DMS 273 treated with DMSO at 0.1 percent for 48 hours (cell line): ENCODE measurements at places on chromosomes 2 and 18.

DNA sequence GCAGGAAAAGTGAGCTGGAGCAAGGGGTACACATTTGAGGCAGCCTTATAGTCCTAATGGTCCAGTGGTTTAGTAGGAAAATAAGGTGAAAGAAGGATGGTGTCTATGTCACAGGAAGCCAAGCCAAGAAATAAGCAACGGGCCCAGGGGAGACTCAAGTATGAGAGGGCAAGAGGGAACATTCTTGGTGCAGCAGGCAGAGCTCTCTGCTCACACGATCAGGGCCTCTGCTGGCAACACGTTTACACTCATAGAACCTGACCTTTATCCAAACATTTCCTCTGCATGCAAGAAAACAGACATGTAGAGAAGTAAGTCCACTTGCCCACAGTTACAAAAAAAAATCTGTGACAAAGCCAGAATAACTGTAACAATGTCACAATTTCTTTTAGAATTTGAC is 32.6 kb upstream of the LRRC30 start:
- no peak for DNase-seq

DNA sequence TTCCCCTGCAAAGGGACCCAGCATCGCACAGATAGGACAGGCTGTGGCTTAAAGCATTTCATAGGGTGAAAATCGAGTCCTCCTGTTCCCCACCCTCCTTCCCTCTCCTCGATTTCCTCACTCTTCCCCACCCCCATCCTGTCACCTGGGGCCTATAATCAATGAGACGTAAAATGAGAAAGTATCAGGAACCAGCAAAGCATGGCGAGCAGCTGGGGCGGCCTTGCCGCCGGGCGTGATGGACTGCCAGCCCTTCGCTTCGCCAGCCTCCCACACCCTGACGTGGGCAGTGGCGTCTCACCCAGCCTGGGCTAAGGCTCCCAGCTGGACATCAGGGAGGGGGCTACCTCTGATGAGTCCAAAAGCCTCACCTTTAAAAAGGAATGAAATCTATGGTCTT is 11.1 kb downstream of the SLC30A3 start:
- no peak for DNase-seq

DNA sequence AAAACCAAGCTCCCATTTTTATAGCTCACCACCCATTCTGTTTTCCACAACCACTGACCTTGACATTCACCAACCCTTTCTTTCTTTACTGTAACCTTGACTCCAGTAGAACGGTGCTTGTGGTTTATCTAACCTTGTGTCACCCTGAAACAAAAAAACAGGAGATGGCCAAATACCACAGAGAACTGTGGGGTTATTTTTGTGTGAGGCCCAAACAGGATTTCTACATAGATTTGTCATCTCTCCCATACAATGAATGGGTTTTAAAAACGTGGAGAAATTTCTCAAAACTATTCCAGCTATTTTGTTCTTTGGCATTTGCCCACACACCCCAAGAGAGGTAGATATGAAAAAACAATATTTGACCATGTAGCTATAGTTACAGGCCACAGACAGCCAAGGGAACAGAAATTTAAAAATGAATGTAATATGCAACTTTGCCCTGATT is 231.3 kb upstream of the TANK start:
- DNase-seq: no peak

GRCh38 chr2:176419591-176420071 is 150.4 kb downstream of the MTX2 start:
- no peak for DNase-seq

- no peak for DNase-seq
Observed at GRCh38 chr2:60541056-60541651, 12.3 kb downstream of the BCL11A start.

DNA sequence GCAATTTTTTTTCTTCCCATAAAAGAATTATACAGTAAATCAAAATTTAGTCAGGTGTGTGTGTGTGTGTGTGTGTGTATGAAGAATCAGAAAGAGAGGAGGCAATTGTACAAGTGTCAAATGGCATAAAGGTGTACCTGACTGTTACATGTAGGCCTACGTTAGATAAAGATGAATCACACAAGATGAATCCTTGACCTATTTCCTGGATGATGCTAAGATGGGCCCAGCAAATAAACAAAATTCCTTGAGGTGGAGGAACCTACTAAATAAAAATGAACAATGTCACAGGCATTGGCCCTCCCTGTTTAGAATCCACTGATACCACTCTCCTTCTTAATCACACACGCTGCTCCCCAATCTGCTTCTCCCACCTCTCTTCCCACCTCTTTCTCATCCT is 79.7 kb upstream of the LRATD1 start:
- no peak for DNase-seq

DNA sequence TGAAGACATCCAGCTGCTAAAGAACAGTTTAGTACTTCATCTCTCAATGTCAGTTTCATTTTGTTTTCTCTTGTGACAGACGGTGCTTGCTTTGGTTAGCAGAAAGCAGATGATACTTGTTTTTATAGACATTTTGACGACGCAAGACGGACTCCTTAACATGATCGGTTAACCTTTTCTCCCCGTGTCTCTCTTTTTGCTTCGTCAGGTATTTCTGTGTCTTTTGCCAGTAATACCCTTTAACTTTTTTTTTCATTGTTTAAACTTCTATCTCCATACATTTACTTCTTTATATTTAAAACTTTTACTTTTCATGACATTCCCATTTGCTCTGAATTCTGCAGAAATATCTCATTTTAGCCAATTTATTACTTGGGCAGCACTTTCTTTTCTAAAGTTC is 57.9 kb downstream of the THSD7B start:
- DNase-seq: no peak

GRCh38 chr2:86624267-86624547 is 542 bp upstream of the RNF103 start:
- DNase-seq: no peak

DNA sequence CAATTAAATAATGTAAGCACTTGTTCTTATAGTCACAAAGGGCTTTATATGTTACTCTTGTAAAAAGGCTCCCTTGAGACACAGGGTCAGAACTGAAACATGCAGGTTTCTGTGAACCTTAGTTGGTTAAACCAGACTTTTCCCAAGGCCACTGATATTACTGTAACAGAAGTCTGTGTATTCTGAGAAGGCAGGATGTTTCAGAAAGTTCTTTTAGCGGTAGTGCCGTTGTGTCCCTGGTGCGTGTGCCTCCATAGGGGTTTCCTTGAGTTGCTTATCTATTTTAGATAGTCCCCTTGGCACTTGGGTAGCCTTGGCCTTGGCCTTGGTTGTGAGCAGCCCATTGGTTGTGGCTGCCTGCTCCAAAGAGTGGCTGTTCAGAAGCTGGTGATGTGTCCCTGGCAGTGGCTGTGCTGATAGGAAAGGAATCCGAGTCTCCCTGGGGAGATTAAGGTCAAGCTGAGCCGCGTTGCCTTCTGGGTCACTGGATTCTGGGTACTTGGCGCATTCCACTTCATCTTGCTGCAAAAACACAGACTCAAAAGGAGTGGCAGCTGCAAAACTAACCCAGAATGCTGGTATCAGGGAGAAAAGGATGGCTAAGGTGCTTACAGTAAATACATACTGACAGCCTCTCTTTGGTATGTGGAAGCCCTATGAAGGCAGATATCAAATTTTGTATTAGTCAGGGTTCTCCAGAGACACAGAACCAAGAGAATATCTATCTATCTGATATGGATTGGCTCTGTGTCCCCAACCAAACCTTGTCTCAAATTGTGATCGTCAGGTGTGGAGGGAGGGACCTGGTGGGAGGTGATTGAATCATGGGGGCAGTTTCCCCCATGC is 69.7 kb downstream of the FHOD3 start:
- no peak for DNase-seq

GRCh38 chr2:134233728-134234136 is 20.1 kb upstream of the MGAT5 start:
- DNase-seq: no peak

GRCh38 chr2:28394331-28394877 is 1.7 kb downstream of the FOSL2 start:
- no peak for DNase-seq

DNA sequence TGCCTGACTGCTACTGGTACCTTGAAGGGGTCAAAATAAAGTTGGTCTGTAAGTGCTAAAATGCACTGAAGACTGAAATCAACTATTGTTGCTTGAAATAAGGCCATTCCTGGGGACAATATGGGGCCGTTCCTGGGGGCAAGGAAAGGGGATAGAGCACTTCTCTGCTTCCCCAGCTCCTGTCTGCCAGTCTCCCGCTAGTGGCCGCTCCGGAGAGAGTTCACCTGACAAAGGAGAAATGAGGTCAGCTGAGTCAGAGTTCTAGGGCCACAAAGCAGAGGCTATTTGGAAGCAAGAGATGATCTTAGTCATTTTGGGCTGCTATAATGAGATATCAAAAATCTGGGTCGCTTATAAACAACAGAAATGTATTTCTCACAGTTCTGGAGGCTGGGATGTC is 345.9 kb downstream of the TSN start:
- no peak for DNase-seq

DNA sequence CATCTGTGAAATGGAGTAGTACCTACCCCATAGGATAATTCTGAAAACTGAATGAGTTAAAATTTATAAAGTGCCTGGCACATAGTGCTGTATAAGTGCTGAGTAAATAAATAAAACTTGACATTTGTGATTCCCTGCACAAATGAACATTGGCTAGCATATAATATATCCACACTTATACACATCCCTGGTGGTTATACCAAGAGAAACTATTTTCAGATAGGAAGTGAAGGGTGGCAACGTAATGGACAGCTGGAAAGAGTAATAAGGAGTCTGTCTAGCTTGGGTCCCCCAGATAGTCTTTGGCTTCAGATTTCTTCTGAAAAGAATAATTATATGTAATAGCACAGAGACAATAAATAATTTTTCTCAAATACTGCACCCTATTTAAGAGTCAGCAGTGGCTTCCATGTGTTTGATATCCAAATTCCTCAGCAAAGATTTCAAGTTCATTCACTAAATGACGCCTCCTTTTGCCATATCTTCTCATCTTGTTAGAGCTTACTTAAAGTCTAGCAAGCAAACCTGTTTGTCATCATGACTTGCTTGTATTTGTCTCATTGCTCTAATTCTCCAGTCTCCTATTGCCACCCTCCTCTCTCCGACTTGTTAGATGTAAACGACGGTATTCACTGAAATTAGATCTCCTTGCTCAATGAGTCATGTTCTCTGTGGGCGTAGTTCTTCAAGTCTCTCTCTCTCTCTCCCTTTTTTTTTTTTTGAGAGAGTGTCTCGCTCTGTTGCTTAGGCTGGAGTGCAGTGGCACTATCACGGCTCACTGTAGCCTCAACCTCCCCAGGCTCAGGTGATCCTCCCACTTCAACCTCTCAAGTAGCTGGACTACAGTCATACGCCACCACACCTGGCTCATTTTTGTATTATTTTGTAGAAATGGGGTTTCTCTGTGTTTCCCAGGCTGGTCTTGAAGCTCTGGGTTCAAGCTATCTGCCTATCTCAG is 8.7 kb upstream of the ADGRF3 start:
- DNase-seq: peak; percentile 42

GRCh38 chr2:45103351-45104345 is 94.4 kb upstream of the SIX2 start:
- no peak for DNase-seq

DNA sequence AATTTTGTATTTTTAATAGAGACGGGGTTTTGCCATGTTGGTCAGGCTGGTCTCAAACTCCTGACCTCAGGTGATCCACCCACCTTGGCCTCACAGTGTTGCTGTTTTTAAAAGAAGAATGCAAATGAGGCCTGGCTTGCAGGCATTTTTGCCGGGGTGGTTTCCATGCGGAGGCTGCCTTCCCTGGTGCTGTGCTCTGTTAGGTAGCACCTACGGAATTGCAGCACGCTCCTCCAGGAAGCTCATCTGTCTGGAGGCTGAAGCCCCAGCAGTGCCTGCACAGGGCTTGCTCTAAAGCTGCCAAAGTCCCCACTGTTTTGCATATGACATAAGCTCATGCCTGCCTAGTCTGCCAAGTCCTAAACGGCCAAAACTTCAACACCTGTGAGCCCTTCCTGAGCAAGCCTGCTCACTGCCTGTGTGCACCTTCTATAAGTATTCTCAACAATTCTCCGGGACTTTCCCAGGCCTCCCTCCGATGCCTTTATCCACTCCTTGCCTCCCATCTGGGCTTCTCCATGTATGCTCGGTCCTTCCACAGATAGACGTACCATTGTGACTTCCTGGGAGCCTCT is 551.3 kb upstream of the RAB6C start:
- DNase-seq: no peak
